ENCODE measurements at places on chromosomes 6 and 20.
A peak's percentile ranks its signal among the peaks of the same experiment; 100 is the strongest.

DNA sequence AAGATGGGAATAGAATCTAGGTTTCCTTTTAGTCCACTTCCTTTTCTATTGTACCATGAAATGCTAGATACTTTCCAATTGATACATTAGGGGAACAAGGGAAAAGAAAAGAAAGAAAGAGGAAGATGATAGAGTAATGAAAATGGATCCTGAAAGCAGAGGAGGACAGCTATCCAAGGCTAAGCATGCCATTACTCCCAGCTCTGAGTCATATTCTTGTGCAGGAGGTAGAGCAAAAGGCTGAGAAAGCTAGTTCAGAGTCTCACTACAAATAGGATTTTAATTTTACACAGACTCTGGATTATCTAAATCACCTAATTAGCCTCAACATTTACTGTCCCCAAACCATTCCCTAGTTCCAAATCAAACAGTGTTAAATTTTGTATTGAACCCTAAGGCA lies 23.6 kb downstream of the RWDD2A start:
- no peak for DNase-seq

- DNase-seq, result no peak
Measured at GRCh38 chr6:113073611-113074191, 726.6 kb downstream of the RFPL4B start.

DNA sequence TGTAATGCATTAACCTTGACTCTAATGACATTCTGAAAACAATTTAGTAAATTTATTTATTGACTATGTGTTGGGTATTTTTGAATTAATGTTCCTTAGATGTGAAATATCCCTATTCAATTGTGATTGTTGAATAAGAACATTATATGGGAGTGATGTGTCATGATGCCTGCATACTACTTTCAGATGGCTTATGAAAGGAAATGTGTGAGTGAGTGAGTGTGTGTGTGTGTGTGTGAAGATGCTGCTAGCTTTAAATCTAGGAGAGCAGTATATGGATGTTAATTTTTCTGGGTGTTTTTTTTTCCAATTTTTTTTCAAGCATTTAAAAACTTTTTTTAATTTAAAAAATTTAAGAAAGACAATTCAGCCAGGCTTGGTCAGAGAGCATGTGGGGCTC lies 32.5 kb upstream of the NT5E start:
- DNase-seq, result no peak

- DNase-seq, result no peak
Measured at GRCh38 chr6:136341967-136342366, 52.3 kb upstream of the BCLAF1 start.

DNA sequence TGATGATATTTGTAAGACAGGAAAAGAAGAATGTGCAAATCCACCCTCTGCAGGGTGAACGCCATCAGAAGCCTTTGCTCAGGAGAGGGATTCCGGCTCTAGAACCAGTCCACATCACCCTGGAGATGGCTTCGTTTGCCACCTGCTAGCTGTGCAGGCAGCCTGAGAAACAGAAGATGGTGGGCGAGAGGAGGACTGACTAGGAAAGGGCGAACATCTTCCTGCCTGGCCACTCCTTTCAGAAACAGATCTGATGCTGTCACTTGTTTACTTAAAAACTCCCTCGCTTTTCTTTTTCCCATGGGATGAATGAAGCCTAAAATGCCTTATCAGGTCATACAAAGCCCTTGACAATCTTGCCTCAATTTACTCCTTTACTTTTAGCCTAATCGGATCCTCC lies 1.2 kb downstream of the PTPRA start:
- peak; percentile 2 for DNase-seq

- DNase-seq, result no peak
Measured at GRCh38 chr6:137739544-137739943, 127.5 kb upstream of the TNFAIP3 start.

DNA sequence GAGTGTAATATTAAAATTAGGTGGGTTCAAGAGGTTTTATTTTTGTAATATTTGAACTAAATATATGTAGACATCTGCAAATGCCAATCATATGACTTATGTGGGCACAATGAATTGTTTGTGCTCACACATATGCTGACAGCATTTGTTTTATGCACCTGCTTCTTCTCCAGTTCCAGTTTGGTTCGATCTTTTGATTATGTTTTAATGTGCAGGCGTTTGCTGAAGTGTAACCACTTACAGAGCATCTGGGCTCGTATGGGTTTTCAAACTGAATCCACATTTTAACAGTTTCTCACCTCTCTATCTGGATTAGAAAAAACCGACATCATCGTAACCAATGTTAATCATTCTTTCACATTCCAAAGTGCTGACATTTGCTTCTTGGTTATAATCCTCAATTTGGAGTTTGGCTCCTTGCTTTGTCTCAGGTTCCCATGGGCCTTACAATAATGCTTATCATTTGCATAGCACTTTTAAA lies 129.1 kb upstream of the SPACA1 start:
- no peak for DNase-seq

- DNase-seq, result no peak
Measured at GRCh38 chr20:8254911-8255582, 123.0 kb downstream of the PLCB1 start.

- no peak for DNase-seq
Measured at GRCh38 chr6:127282184-127282583, 15.5 kb downstream of the RNF146 start.

- no peak for DNase-seq
Measured at GRCh38 chr6:140581601-140582000, 1207.2 kb upstream of the CITED2 start.

DNA sequence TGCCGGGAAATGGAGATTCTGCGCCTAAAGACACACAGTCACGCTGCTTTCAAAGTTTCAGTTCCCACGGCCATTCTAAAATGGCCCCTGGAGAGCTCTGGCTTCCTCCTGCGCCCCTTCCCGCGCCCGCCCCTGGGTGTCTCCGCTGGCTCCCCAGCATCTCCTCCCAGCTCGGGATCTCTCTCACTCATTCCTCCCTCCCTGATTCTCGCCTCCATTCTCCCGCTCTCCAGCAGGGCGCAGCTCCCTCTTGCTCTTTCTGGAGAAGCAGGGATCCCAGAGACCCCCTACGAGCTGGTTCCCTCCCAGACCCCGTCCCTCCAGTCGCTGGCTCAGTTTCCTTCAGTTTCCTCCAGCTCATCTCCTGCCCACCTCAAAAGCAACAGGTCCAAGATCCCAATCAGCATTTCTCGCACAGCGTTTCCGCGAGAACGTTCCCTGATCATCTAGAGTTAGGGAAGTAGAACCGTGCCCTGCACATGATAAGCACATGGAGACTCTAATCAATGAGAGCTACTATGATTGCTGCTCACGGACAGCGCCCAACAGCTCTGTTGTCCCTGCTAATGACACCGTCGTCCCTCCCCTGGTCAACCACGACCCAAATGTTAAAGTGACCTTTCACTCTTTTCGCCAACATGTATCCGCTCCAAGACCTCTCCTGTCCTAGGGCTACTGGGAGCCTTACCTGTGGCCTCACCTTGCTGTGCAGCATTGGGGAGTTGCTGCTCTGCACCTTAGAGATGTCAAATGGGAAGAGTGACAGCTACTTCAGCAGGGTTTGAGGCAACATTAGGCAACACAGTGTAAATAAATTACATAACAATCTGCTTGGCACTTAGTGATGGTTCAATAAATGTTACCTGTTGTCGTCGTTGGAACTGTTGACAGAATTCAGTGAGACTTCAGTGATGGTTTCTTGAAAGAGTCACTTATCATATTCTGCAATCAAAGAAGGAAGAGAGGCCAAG lies 218.5 kb upstream of the QKI start:
- DNase-seq, result no peak

- no peak for DNase-seq
Measured at GRCh38 chr6:13226071-13226470, 102.3 kb downstream of the TBC1D7 start.

DNA sequence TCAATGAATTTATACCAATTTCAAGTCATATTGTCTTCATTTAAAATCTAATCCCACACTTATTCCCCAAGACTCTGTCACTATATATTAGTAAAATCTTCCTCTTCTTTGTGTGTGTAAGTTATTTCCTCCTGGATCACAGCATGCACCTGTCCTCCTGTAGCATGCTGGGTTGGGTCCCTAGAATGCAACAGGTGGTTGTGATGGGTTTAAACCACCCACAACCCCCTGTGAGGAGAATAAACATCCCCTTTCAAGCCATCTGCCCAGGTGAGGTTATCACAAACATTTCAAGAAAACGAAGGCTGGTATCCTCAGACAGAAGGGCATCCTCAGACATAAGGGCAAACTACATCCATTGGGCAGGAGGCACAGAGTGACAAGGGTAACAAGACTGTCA lies 26.4 kb downstream of the DZANK1 start:
- DNase-seq, result no peak

GRCh38 chr20:48335308-48336050 lies 492.3 kb downstream of the PREX1 start:
- DNase-seq, result peak; percentile 51

DNA sequence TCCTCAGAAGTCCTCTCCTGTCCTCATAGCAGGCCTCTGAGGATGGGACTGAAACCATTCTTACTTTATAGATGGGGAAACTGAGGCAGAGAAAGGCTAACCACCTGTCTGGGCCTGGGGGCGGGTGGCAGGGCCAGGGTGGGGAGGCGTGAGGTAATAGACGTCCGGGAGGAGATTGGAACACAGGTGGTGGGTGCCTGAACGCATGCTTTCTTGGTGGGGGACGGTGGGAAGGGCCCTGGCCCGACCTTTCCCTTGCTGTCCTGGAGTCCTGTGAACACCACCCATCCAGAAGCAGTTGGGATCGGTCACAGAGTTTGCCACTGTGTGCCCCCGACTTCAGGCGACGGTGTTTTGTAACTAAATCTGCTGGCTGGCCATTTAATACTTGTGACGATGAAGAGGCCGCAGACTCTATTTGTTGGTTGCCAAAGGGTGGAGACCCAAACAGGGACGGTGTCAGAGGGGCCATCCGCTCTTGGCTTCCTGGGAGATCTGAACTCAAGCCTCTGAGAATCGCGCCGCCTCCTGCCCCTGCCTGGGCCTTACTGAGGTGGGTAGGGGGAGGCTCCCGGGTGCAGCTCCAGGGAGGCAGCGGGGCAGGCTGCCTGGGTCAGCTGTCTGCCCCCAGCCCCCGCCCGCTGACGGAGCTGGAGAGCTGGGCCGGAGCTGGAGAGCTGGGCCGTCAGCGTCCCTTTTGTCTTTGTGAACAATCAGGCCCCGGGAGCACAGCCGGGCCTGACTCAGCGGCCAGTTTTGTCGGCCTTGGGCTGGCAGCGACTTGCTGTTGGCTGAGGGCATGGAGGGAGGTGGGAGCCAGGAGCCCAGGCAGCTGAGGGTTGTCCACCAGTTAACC lies 4.1 kb downstream of the RBM38 start:
- DNase-seq, result no peak

DNA sequence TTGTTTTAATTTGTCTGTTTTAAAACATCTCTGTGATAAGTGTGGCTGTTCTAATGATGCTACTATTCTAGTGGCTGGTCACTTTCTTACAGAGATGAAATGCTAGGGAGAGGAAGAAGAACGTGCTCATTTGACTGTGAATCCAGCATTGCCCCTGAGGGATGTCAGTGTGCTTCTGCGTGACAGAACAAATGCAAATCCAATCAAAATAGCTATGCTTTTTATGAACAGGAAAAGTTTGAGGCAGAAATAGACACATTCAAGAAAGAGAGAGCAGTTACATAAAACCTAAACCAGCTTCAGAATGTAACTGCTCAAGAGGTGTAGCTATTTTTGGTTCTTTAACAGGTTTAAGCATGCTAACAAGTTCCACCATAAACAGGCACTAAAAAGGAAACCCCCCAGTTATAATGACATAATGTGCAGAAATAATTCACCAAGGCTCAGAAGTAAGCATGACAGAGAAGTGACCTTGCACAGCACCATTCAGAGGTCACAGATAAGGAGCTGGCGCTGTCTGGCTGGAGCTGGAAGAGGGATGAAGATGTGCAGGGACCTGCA lies 385.3 kb downstream of the EPM2A start:
- no peak for DNase-seq

DNA sequence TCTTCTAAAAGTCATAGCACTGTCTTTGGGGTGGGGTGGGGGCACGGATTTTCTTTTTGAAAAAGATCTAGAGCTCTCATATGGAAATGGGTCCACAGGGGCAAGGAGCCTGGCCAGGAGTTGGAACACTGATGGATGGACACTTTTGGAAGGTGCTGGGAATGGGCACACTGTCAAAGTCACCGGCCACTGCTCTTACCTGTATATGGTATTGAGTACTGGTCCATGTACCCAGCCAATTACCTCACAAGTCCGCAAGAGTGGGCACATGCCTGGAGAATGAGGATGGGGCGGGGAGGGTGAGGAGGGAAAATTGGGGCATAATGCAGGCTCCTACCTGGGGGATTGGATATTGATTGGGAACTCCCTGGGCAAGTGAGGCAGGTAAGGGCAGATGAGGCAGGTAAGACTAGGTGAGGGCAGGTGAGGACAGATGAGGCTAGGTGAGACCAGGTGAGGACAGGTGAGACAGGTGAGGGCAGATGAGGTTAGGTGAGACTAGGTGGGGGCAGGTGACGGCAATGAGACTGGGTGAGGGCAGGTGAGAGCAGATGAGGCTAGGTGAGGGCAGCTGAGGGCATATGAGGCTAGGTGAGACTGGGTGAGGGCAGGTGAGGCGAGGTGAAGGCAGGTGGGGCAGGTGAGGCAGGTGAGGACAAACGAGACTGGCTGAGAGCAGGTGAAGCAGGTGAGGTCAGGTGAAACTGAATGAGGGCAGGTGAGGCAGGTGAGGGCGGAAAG lies 167.9 kb downstream of the NRN1 start:
- no peak for DNase-seq

GRCh38 chr20:59047938-59048680 lies 5.5 kb upstream of the PRELID3B start:
- DNase-seq, result no peak

Measured in DMS79 treated with DMSO at 0.1 percent for 48 hours (cell line).